ENCODE measurements at places on chromosomes 12 and 14.

GRCh38 chr12:110966081-110966760, 45.8 kb upstream of the MYL2 start:
- no peak for DNase-seq

DNA sequence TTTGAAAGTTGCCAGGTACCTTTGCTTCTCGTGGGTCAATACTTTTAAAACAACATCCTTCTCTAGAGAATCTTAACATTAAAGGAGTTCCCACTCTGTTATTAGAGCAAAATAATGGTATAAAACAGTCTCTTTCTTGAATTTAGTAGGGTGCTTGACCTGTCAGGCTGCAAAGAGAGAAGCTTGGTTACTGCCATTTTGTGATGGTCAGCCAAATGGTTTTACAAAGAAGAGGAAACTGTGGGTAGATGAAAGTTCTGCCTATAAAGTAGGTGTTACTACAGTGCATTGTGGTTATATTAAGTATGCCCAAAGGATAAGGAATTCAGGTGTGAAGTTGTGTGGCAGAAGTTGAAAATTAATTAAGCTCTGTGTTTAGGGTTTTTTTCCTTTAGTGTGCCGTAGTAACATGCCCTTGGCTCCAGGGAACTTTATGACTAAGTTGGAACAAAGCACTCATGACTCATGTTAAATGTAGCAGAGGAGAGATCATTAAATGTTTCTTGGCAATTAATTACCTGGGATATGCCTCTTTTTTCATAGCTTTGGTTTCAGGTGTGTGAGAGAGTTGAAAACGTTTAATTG, 354.0 kb upstream of the KITLG start:
- no peak for DNase-seq

DNA sequence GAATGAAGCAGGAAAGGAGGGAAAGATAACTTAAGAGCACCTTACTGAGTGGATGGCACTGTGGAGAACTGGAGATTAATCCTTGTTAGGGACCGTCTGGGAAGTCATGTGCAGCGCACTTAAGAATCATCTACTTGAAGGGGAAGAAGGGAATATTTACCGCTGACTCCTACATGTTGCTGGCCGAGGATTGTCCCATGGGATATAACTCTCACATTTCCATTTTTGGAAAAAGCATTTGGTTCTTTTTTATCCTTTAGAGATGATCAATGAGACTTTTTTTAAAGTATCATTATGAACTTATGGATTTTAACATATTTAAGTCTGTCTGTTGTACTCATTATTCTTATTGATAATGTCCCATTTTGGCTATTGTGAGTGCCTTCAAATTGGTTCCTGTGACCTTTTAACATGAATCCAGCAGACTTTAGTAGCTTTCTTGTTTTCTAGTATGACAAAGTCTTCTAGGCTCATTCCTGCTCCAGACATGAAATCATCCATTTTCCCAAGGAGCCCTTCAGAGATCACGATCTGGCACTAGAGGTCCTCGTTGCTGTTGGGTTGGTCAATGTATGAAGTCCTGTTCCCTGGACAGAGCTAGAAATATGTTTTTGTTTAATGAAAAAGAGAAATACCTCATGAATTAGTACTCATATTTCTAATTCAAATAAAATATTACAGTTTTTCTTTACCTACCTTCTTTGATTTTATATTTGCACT, 20.2 kb upstream of the FAM234B start:
- no peak for DNase-seq

DNA sequence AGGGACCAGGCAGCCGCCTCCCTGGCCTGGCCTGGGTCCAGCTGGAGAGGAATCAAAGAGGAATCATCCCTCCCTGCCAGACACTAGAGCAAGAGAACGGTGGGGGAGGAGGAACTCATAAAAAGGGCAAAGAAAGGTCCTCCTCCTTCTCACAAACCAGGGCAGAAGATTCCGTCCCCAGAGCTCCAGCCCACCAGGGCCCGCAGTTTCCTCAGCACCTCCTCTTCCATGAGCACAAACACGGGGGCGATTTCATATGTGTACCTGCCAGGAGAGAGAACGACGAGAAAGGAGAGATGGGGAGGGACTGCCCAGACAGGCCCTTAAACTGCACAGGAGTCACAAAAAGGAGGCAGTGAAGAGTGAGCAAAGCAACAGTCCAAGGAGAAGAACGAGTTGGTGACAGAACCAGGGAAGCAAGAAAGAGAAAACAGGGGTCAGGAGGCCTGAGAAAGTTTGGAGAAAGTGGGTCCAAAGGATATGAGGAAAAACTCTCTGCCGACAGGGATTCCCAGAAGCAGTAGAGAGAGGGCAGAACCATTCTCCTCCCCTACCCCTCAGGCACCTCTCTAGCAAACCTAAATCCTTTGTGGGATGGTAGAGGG, 8.7 kb upstream of the ZNF740 start:
- DNase-seq: no peak

DNA sequence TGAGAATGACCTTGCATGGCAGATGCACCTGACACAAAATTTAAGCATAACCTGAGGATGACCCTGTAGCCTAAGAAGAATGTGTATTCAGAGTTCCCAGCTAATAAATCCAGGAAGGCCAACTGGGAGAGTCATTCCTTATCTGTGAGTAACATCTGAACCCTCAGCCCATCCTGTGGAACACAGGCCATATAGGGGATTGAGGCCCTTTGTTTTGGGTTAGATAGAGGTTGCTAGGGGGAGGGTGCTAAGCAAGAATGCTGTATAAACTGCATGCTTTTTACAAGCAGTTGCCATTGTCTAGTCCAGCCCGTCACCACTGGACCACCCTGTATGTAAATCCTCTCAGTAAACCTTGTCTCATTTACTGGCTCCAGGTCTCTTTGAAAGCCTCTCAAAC, 77.0 kb downstream of the BICD1 start:
- no peak for DNase-seq

- DNase-seq: peak; percentile 26
Observed at GRCh38 chr12:94149119-94149780, 873 bp downstream of the PLXNC1 start.

DNA sequence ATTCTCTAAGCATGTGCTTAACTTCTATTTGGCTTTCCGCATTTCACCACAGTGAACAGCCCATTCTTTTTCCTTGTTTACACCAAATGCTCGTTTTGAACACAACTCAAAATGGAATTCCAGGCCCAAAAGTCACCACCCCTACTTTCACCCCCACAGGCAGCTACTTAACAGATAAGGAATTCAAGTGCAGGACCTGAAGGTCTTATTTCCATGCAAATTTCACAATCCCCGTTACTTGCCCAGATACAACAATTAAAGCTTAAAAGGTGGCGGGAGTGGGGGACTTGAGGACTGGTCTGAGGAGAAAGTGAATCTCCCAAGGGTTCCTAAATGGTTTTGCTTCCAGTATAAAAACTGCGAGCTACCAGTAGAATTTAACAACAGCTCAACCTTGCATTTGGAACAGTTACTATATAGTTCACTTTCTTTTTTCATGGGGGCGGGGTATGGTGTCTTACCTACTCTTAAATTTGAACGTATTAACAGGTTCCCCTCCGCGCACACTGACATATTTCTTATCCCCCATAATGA, 3.7 kb downstream of the USP44 start:
- DNase-seq: no peak

DNA sequence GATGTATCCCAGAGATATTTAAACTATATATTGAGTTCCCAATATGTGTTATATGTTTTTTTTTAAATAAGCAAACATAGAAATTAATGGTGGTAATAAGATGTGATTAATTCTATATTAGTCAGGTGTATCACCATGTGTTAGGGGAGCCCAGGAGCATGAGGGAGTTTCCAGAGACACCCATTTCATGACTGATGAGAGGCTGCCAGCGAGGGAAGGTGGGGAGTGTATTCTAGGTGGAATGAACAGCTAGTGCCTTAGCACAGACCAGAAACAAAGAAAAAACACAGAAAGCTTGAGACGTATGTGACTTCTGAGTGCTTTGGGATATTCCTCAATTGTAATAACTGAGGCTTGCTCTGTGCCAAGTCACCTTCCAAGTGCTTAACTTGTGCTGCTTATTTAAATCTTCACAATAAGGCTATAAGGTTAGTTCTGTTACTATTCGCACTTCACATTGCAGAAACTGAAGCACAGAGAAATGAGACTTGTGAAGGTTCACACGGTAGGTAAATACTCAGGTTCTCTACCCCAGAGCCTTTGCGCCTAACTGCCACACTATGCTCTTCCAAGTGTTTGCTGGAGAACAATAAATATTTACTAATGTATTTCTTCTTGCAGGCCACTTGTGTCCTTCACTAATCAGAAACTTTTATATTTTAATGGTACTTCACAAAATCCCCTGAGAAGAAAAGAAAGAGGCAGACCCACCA, 17.9 kb upstream of the MGP start:
- no peak for DNase-seq

- DNase-seq: no peak
Observed at GRCh38 chr12:94566345-94566744, 84.0 kb downstream of the TMCC3 start.

- no peak for DNase-seq
Observed at GRCh38 chr14:93160353-93160801, 24.3 kb downstream of the MOAP1 start.

- no peak for DNase-seq
Observed at GRCh38 chr14:101963656-101964296, 597 bp upstream of the DYNC1H1 start.

GRCh38 chr14:95998656-95999055, 40.5 kb upstream of the C14orf132 start:
- no peak for DNase-seq

- no peak for DNase-seq
Observed at GRCh38 chr14:54653712-54654469, 87.0 kb downstream of the SAMD4A start.

- no peak for DNase-seq
Observed at GRCh38 chr14:103512701-103513611, 9.7 kb downstream of the CKB start.

- DNase-seq: no peak
Observed at GRCh38 chr14:92704036-92704804, 44.2 kb downstream of the LGMN start.

DNA sequence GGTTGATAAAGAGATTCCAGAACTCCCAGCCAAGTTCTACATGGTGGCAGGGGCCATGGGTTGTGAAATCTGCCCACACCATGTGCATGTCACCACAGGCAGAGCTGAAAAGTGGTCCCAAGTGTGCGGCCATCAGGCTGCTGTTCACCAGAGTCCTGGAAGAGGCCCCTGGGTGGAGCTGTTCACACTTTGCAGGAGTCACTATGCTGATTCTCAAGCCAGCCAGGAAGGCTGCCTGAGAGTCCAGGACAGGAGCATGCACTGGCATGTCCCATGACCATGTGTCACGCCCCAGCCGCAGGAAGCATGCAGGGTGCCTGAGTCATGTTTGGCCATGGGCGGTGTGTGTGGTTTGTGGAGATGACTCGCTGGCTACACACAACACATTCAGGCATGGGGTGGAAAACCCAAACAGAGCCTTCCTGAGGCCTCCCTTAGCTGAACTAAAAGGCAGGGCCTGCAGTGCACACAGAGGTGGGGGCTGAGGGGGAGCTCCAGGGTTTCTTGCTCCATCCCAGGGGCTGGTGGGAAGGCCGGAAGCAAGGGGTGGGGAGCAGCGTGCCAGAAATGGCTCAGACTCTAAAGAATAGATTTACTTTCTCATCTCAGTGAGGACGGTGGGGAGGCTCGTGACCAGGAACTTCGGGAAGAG, 19.4 kb downstream of the ABCB9 start:
- peak; percentile 38 for DNase-seq

GRCh38 chr14:77043984-77044485, 15.5 kb upstream of the IRF2BPL start:
- no peak for DNase-seq

GRCh38 chr14:39181026-39181692, 6.1 kb downstream of the PNN start:
- no peak for DNase-seq

DNA sequence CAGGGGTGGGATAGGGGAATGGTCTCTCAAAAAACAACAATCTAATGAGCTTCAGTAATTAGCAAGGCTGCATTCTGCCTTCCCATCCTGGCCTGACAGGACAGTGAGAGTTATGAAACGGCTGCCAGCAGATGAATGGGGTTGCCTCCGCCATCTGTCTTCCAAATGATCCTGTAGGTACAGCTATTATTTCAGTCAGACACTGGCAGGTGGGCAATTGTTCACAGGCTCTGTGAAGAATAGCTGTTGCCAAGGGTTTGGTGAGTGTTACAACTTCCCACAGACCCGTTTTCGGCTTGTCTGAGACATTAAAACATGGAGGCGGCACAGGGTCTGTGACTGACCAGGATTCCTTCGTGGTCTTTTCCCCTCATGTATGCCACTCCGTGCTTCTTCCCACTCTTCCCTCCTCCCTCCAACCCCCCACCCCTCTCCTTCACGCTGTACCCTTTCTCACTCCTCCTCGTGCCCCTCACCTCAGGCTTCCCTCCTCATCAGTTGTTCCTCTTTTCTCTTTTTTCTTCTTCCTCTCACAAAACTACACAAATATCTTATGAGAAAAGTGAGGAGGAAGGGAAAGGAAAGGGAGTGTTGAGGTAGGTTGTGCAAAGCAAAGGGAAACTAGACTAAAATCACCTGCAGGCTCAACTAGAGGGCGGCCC, 160.8 kb upstream of the GZMB start:
- no peak for DNase-seq

DNA sequence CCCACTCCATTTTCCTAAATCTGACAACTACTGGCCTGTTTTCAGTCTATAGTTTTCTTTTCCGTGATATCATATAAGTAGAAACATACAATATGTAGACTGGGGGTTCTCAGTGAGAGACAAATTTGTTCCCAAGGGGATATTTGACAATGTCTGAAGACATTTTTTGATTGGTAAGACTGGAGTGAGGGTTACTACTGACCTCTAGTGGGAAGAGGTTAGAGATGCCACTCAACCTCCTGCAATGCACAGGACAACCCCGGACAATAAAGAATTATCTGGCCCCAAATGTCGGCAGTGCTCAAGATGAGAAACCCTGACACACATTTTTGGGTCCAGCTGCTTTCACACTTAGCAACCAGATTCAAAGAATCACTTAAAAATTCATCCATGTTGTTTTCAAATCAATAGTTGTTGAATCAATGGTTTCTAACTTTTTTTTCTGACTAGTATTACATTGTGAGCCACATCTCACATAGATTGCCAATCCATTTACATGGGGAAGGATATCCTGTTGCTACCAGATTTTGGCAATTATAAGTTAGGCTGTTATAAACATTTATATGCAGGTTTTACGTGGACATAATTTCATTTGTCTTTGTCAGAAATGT, 307.1 kb downstream of the RPL10L start:
- DNase-seq: no peak

GRCh38 chr12:84201976-84202375, 710.6 kb downstream of the SLC6A15 start:
- DNase-seq: no peak

GRCh38 chr12:127663716-127664115, 603.3 kb upstream of the TMEM132C start:
- DNase-seq: no peak
